Stimulated activated CD8-positive, alpha-beta memory T cell treated with anti-CD3 and anti-CD28 coated beads, Interleukin-4, amount 100 ng/mL, for 24 hours (primary cell): ENCODE measurements at places on chromosomes 2 and 18.

DNA sequence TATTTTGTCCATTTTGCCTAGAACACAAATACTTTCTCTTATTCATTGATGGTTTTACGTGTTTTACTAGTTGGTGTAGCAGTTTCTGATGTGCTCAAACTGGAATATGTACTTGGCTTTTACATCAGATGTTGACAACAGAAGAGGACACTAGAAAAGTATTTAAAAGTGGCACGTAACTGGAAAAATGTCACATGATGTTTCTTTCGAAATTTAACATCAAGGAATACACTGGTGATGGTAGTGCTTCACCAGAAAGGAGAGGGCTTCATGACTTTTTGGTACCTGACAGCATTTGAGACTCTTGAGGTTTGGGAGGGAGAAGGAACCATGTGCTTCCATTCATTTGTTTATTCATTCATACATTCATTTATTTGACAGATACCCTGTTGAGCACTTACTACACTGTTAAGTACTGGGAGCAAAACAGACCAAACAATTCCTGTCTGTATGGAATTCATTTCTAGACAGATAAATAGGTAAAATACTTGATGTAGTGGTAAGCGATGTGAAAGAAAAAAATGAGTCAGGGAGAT lies 1.5 kb downstream of the GIGYF2 start:
- no peak for DNase-seq

DNA sequence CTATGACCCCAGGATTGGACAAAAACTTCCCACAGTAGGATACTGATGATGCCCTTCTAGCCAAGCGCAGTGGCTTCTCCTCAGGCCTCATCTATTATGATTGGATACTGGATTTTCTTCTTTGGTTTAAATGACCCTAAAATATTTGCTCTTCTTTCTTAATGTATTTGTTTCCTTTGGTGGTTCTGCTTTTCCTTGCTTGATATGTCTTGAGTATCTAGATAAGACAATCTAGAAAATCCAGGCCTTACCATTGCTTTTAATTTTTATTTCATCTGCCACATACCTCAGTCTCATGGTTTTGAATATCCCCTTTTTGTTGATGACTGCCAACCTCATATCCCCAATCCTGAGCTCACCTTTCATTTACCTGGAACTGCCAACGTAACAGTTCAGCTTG lies 35.6 kb downstream of the OTOF start:
- DNase-seq: no peak

GRCh38 chr2:181073896-181074295 lies 93.5 kb downstream of the UBE2E3 start:
- no peak for DNase-seq

- DNase-seq: no peak
These were observed 15.9 kb downstream of the KLHL41 start for GRCh38 chr2:169525434-169525833.

DNA sequence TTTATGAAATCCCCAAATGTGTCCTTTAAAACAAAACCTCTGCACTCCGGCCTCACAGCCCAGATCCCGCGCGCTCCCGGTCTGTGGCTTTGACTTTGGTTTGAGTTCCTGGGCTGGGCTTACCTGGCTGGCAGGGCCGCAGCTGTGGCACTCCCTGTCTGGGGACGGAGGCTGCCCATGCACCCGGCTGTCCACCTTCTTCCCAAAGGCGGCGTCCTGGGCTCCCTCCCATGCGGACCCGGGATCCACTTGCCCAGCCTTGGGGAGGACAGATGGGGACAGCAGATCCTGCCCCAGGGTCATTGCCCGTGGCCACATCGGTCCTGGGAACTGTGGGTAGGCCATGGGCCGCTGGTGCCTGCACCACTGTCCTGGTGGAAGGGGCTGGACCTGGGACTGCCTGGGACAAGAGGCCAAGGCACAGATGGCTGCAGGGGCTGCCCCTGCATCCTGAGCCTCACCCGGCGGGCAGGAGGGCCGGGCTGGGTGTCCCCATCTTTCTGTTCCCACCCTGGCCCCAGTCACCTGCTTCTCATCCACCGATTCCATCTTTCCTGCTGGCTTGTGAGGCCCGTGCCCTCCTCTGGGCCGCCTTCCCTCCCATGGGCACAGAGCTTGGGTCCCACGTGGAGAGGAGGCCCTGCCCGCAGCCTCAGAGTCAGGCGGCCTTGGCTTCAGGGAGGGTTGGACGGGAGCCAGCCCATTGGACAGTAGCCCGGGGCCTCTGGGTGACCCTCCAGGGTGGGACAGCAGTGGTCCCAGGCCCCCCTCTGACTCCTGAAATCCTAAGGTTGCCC lies 27.7 kb downstream of the NFATC1 start:
- DNase-seq: no peak

DNA sequence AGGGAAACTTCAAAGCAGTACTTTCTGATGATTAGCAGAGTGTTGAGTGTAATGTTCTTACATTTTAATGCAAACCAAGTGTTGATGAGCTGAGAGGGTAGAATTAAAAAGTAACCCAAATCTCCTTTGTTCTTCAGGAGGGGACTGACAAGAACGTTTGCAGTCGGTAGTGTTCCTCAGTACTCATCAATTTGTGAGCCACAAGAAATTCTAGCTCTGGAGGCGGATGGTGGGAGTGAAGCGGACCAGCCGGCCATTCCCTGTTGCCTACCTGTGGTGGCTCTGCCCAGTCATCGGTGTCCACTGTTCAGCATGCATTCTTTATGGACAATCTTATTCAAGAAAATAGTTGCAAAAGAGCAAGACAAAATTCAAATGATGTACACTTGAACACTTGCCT lies 438.6 kb upstream of the POU3F3 start:
- DNase-seq: no peak

- no peak for DNase-seq
These were observed 38.8 kb upstream of the METTL21A start for GRCh38 chr2:207663870-207664545.

GRCh38 chr2:74300506-74300905 lies 42.7 kb downstream of the SLC4A5 start:
- no peak for DNase-seq
